ENCODE measurements at places on chromosomes 13 and 19.

DNA sequence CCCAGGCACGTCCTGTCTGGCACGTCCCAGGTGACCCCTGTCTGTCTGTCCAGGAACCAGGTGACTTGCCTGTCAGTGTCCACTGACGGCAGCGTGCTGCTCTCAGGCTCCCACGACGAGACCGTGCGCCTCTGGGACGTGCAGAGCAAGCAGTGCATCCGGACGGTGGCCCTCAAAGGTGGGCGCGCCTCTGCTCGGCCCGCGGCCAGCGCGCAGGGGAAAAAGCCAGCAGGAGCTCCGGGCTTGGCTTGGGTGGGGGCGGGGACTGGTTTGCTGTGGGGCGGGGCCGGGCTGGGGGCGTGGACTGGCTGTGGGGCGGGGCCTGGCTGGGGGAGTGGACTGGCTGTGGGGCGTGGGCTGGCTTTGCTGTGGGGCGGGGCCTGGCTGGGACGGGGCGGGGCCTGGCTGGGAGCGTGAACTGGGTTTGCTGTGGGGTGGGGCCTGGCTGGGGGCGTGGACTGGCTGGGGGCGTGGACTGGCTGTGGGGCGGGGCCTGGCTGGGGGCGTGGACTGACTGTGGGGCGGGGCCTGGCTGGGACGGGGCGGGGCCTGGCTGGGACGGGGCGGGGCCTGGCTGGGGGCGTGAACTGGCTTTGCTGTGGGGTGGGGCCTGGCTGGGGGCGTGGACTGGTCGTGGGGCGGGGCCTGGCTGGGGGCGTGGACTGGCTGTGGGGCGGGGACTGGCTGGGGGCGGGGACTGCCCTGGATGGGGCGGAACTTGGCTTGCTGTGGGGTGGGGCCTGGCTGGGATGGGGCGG lies 7.2 kb downstream of the WDR18 start:
- DNase-seq: peak; percentile 73

GRCh38 chr19:17719730-17720400 lies 585 bp downstream of the MAP1S start:
- DNase-seq: no peak

DNA sequence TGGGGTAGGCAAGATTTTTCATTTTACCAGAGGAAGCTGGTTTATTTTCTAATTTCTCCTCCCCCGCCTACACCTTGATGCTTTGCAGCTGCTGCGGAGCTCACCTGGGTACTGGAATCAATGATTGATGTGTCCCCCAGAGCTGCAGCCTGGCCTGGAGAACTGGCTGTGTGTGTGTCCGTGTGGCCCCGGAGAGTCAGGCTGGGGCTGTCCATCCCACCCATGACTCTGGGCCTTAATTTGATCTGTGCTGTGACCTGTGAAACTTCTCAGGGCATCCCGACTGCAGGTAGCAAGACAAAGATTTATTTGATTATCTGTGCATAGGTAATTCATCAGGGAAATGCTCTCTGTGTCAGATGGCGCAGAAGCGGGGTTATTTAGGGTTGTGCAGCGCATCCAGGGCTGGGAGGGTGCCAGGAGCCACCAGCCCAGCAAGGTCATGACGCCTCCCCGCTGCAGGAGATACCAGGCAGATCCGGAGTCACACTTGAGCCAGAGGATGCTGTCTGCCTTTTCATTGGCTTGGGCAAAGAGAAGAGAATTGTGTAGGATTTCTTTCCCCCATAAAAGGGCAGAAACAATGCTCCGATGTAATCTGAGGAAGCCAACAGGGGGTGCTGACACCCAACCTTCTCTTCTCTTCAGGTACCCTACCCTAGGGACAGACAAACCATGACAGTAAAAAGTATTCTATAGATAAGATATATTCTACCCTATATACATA lies 346.6 kb downstream of the TSHZ3 start:
- DNase-seq: no peak

DNA sequence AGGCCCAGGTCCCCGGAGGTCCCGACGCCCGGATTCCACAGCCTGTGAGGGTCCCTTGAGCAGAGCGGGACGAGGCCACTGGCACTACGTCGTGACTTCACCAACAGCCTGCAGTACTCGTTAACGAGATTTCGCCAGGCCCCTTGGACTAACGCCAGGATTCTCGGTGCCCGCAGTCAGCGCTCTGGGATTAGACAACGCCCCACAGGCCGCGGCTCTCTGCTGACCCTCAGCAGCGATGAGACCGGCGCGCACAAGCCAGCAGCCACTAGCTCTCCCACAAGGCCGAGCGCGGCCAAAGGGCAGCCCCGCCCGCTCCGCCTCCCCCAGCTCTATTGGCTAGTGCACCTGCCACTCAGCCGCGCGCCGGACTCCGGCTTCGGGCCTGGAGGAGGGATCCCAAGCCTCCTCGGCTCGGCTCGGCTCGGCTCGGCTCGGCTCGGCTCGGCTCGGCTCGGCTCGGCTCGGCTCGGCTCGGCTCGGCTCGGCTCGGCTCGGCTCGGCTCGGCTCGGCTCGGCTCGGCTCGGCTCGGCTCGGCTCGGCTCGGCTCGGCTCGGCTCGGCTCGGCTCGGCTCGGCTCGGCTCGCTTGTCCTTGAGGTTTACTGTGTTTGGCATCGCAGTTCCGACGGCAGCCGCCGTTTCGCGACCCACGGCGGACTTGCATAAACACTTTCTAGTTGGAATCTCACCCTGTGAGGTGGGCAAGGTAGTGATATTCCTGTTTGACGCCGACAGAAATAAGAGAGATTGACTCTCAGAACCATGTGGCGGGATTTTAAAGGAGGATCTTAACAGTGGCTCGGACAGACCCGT lies 231.7 kb upstream of the SERP2 start:
- peak; percentile 94 for DNase-seq

Measured in stimulated activated CD8-positive, alpha-beta memory T cell treated with anti-CD3 and anti-CD28 coated beads, Interleukin-2, amount 100 ng/mL, for 48 hours (primary cell).